ENCODE measurements at places on chromosomes 11 and 22.

DNA sequence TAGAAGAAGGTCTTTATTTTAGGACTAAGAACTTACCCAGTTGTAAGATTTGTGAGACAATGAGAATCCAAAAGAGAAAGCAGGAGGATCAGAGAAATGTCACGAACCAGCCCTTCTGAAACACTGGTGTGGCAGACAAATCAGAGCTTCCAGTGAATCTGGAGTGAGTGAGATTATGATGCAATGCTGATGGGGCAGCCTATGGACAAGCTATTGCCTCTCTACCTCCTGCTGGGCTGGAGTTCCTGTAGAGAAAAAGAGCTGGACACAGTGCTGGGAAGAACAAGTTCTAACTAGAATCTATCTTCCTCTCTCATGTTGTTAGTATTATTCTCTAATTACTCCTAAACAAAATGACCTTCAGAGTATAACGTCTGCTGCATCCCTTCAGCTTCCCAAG lies 12.0 kb upstream of the ANO3 start:
- no peak for DNase-seq

GRCh38 chr11:71249301-71249700 lies 3.1 kb downstream of the SHANK2 start:
- DNase-seq, result no peak

GRCh38 chr22:27552176-27552575 lies 249.4 kb downstream of the MN1 start:
- no peak for DNase-seq

DNA sequence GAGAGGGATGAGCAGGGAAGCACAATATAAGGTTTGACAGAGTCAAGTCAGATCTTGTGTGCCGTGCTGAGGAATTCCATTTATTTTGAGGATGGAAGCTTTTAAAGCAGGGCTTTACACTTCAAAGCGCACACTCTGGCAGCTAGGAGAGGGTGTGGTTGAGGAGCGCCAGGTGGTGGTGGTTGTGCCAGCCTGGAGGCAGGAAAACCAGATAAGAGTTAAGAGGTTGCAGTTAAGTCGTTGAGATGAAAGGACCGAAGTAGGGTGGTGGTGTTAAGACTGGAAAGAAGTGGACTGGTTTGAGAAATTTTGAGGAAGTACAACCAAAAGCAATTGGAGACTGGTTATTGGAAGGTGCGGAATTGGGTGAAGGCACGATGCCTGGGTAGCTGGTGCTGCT lies 231.6 kb upstream of the TBCEL start:
- DNase-seq, result no peak

All from right cardiac atrium (tissue), 5 donors.